ENCODE measurements at places on chromosomes 11 and 22.

- no peak for DNase-seq
Measured at GRCh38 chr11:20000351-20001134, 159.7 kb downstream of the DBX1 start.

DNA sequence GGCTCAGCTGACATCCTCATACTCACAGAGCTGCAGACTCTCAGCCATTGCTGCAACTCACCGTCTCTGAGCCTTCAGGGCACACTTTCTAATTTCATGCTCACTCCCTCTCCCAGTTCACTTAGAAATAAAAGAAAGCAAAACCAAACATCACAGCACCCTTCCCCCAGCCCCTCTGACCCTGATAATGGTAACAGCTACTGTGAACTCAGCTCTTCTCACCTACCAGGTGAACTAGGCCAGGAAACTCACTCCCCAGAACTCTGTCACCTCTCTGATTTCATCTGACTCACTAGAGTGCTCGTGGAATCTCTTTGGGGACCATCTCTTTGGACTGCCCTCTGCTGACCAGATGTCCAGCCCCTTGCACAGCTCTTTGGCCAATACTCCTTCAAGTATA is 14.5 kb upstream of the PARVA start:
- peak; percentile 7 for DNase-seq

- DNase-seq, result no peak
Measured at GRCh38 chr11:13776134-13776815, 107.8 kb downstream of the FAR1 start.

- no peak for DNase-seq
Measured at GRCh38 chr11:90288212-90288821, 65.5 kb upstream of the CHORDC1 start.

DNA sequence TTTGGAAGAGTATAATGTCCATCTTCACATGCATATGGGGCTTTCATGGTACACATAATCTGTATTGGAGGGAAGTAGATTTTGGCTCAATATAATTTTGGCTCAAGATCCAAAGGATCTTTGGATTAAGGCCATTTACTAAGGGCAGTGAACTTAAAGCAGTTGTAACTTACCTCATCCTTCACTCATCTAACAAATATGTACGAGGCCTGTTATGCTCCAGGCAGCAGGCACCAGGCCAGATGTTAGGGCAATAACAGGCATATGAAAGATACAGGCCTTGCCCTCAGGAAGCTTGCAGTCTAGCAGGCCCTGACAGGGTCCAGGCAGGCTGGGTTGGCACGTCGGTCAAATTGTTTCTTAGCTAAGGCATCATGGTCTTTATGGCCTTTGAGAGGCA is 44.6 kb downstream of the LIF start:
- no peak for DNase-seq

DNA sequence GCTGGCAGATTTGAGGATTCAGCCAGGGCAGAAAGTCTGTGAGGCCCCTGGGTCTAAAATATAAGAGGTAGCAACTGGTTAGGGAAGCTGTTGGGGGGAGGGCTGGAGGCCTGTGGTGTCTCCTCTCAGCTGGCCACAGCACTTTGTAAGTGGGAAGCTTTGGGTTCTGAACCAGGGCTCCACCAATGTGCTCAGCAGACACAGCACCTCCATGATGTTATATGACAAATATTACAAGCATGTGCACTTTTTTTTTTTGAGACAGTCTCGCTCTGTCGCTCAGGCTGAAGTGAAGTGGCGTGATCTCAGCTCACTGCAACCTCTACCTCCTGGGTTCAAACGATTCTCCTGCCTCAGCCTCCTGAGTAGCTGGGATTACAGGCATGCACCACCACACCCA is 8.0 kb downstream of the ARHGAP1 start:
- DNase-seq, result no peak

DNA sequence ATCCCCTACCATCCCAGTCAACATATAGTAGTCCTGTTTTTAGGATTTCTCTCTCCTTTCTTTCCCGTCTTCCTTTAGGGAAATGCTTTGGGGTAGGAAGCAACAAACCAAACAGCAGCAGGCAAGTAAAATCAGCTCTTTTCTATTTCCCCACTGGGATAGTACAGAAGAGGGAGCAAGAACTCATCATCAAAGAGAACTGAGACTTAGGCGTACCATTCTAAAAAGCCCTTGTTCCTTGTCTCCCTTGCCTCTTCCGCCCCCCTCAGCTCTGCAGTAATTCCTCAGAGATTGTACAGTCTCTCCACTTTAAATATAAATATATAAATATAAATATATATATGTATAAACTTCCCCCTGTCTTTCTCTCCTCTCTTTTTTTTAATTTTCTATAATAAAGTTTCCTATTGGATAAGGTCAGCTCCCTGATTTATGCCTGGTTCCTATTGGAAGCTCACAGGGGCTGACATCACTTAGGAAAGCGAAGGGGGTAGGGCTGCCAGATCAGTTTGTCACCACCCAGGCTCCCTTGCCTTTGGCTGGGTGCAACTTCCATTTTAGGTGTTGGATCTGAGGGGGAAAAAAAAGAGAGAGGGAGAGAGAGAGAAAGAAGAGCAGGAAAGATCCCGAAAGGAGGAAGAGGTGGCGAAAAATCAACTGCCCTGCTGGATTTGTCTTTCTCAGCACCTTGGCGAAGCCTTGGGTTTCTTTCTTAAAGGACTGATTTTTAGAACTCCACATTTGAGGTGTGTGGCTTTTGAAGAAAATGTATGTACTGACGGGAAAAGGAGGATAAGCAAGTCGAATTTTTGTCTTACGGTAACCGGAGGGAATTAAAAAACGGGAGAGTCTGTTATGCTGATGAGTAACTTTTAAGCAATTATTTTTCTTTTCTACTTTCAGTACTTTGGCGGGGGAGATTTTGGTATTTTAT is at the start of gene CTNND1:
TSS of gene CTNND1 (plus strand) at position 502 of the 934 bp plus-strand sequence. CDS start 29,677 bp downstream, outside the sequence.
- no peak for DNase-seq

DNA sequence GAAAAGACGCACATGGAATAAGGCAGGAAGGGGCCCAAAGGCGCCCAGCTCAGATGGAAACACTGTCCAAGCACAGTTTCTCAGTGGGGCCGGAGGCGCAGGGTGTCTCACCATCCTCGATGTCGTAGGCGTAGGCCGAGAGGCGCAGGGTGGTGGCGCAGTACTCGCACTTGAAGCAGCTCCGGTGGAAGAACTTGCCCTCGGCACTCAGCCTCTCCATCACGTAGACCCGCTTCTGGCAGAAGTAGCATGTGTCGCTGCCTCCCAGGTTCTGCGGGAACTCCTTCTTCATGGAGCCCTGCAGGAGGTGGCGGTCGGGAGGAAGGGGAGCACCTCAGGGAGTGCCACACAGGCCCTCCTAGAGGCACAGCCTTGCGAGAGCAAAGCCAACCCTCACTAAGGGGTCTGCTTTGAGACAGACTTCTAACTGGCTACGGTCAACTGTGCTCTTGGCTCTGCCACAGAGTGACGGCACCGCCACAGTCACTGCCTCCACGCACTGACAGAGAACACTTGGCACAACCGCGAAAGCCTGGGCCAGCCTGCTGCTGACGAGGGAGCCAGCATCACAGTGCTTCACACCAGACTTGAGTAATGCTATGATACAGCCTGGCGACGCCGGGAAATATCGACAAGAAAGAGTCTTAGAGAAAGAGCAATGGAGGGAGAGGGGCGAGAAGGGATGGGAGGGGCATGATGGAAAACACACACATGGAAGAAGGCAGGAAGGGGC is 97.6 kb upstream of the BID start:
- DNase-seq, result no peak

DNA sequence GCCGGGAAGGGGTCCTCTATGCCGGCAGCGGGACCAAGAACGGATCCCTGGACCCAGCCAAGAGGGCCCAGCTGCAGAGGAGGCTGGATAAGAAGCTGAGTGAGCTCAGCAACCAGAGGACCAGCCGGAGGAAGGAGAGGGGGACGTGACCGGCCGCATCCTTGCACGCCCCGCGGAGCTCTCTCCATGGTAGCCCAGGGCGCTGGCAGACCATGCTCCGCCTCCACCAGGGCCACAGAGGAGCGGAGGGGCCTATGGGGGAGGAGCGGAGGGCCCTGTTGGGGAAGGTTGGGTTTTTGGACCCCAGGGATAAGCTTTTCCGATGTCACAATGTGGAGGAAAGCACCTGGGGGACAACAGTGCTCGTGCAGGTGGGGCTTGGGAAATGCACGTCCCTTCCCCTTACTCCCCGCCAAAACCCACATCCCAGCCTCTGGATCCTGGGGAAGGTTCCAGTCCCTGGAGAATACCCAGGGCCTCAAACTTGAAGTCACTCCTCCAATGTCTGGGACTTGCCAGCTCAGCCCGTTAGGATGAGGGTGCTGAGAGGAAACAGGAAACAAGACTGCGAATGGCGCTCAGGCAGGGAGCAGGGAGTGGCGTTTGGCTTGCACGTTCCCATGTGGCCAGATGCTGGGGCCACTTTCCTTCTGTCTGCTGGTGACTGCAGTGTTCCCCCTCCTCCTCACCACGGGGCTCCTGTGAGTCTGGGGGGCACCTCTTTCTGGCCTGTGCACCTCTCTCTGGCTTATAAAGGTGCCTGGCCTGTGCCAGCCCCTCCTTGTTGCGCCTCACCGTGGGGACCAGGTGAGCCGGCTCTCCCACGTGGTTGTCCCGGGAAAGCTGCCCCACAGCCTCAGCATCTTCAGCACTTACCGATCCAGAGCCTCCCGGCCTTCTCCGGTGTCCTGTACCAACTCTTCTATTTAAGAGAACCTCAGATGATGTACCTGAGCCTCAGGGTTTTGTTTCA is 36.2 kb downstream of the IGHMBP2 start:
- no peak for DNase-seq

DNA sequence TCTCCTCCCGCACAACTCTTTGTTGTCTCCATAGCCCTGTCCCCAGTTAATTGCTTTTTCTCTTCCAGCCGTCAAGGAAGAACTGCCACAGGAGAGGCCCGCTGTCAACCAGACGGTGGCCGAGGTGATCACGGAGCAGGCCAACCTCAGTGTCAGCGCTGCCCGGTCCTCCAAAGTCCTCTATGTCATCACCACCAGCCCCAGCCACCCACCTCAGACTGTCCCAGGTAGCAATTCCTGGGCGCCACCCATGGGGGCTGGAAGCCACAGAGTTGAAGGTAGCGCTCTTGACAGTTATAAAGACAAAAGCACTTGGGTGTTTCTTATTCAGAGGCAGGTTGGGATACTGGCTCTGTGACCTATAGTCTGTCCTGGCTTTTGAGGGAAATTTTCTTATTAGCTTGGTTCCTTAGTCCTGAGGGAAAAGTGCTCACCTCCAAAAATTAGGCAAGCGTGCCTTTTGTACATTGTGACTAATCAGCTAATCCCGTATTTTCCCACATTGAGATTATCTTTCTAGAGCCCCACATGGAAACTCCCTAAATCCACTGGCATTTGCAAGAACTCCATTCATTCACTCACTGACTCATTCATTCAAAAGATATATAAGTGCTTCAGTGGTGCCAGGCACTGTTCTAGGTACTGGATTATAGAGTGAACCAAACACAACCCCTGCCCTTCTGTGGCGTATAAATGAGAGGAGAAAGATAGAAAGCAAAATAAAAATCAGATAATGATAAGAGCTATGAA is 65.9 kb downstream of the KREMEN1 start:
- no peak for DNase-seq

DNA sequence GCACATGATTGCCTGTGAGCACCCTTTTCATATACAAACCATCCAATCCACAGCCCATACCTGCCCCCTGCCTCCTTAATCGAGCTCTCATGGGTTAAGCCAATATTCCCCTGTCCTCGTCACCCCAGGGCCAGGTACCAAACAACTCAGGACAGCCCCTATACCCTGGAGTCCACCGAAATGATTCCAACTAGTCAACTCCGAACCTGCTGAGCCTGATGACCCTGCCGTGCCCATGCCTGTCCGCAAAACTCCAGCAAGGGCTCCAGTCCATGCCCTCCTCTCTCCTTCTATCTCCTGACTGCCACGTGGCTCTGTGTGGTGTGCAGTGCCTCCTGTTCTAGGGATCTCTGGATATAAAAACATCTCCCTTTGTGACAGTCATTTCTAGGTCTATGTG is 35.5 kb upstream of the SYT13 start:
- DNase-seq, result no peak

GRCh38 chr11:93118276-93118675 is 79.5 kb downstream of the SLC36A4 start:
- no peak for DNase-seq

- no peak for DNase-seq
Measured at GRCh38 chr22:35459423-35459894, 59.5 kb downstream of the MCM5 start.

DNA sequence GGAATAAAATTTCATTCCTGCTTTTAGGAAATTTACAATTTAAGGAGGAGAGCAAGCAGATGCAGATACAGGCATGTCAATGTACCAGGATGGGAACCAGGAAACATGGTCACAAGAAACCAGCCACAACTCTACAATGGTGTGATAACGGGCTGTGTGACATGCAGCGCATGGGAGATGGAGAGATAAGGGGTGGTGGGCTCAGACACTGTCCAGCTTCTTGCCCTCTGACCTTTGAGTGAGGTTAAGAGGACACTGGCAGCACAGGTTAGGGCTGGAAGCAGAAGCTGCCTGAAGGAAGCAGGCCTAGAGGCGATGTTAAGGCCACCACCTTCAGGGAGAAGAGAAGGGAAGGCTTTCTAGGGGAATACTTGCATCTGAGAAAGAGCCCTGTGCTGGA is 2.3 kb upstream of the SORL1-AS1 start:
- no peak for DNase-seq

DNA sequence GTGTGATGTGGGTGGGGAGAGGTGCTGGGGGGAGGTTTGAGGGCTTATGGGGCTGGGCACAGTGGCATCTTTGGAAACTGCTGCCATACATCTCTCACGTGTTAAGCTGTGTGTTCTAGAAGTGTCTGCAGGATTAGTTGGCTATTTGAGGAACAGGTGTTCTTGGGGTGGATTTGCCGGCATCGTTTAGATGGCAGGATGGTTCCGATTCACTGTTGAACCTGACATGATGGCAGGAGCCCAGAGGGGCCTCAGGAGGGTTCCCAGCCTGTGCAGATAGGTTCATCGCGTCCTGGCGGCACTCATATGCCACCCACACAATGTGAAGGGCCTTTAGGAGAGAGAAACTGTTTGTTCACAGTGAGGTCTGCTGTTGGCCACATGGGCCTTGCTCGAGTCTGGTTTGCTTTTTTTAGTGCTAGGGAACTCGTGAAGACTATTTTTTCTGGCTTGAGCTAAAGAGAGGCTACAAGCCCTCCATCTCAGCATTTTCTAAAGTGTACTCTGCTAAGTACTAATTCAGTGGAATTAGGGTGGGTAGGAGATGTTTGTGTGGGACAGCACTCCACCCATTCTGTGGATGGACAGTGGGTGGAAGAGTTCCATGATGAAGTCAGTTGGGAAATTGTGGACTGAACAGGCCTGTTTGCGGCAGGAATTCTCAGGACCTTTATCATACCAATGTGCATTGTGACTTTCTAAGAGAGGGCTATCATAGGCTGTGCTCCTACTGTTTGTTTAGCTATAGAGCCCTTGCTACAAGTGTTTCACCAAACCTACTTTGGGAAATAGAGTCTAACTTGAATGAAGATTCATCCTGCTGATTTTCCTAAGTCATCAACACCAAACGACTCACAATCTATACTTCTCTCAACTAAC is 55.4 kb upstream of the PLET1 start:
- no peak for DNase-seq

DNA sequence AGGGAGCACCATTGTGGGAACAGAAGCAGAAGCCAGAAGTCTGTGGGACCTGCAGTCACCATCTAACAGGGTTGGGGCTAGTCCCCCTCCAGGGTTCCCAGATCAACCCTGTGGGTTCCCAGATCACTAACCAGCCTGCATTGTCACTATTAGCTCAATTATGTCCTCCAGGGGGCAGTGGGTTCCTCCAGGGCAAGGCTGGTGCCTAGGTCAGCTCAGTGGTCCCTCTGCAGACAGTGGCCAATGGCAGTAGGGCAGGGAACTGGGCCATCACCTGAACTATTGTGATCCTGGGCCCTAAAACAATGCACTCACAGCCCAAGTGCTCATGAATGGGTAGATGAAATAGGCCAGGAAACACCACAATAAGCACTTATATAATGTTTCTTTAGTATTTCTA is 18.8 kb upstream of the PRSS23 start:
- no peak for DNase-seq
